ENCODE measurements at places on chromosomes 5 and 9.

- DNase-seq = peak; percentile 64
These were observed at the start of gene SVEP1 for GRCh38 chr9:110579034-110579861. SVEP1 (minus strand) TSS chr9:110579741; CDS start chr9:110579543, 198 bp downstream.

GRCh38 chr5:177601126-177601525, 1.2 kb downstream of the B4GALT7 start:
- no peak for DNase-seq

GRCh38 chr5:54845567-54845941, 139.8 kb downstream of the ESM1 start:
- DNase-seq = no peak

GRCh38 chr9:114233491-114234185, 78.3 kb downstream of the COL27A1 start:
- no peak for DNase-seq

DNA sequence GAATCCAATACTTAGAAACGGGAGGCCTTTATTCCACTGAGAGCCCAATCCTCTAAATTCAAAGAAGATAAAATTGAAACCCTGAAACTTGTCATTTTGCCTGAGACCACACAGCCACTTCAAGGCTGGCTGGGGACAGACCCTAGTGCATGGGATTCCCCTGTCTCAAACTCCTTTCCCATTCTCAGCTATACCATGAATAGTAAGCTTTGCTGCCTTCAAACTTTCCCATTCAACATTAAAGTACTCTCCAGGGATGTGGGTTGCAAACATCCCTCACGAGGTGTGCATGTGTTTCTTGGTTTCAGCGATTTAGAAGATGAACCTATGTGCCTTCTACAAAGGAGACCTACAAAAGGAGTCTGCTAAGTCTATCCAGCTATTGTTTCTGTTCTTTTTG, 64.6 kb downstream of the GABRB2 start:
- DNase-seq = no peak

DNA sequence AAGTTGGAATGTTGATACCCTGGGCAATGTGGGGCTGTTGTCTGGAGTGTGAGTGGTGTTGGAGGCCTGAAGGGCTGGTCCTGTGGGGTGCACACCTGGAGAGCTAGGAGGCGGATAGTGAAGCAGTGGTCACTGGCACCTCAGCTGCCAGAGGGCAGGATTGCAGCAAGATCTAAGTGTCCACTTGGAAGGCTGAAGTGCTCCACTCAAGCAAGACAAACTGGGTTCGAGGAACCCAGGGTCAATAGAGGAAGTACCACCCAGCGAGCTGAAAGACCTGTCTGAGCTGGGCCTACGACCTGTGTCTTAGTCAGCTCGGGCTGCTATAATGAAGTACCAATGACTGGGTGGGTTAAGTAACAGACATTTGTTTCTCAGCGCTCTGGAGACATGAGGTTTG, 39.7 kb upstream of the TJP2 start:
- no peak for DNase-seq

- no peak for DNase-seq
These were observed 38.4 kb downstream of the EBF1 start for GRCh38 chr5:159061179-159061796.

- no peak for DNase-seq
These were observed 123.2 kb upstream of the OTULINL start for GRCh38 chr5:14458414-14458813.

DNA sequence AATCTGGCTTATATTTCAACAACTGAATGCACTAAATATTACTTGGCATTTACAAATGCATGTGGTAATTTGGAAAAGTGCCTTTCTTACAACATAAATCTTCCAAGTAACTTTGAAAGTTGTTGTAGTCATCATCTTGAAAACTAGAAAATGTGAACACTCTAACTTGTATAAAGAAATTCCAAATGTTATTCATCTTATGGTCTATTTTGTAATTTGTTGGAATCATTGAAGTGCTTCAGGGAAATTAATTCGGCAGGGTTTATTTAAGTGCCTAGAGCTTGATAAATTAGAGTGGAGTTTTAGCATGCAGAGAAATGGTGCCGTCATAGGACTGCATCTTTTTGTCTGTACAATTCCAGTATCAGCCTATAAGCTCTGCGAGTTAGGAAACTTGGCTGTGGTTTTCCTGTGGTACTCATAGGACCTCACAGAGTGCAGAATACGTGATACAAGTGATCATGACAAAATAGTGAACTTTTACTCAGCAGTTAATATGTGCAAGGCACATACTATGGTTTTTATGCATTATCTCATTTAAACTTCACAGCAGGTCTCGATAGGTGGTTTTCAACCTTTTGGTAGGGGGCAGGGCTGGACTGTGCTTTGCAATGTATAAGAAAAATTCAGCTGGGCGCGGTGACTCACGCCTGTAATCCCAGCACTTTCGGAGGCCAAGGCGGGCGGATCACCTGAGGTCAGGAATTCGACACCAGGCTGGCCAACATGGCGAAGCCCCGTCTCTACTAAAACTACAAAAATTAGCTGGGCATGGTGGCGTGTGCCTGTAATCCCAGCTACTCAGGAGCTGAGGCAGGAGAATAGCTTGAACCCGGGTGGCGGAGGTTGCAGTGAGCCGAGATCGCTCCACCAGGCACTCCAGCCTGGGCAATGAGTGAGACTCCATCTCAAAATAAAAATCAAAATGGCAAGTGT, 79.6 kb downstream of the RAI14 start:
- no peak for DNase-seq

DNA sequence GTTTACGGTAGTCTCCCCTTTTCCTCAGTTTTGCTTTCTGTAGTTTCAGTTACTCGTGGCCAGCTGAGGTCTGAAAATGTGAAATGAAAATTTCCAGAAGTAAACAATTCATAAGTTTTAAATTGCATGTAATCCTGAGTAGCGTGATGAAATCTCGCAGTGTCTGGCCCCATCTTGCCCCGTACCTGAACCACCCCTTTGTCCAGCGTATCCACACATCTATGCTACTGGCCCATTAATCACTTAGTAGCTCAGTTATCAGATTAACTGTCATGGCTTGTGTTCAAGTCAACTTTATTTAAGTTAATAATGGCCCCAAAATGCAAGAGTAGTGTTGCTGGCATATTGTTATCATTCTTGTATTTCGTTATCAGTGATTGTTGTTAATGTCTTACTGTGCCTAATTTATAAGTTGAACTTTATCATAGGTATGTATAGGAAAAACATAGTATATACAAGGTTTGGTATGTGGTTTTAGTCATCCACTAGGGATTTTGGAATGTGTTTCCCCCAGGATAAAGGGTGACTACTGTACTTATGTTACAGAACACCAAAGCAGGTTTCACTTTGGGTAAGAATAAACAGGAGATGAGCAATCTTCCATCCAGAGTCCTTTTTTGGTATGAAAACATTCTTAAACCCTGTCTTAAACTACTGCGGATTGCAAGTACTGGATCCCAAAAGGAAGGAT, 118.4 kb upstream of the KCNN2 start:
- DNase-seq = no peak

DNA sequence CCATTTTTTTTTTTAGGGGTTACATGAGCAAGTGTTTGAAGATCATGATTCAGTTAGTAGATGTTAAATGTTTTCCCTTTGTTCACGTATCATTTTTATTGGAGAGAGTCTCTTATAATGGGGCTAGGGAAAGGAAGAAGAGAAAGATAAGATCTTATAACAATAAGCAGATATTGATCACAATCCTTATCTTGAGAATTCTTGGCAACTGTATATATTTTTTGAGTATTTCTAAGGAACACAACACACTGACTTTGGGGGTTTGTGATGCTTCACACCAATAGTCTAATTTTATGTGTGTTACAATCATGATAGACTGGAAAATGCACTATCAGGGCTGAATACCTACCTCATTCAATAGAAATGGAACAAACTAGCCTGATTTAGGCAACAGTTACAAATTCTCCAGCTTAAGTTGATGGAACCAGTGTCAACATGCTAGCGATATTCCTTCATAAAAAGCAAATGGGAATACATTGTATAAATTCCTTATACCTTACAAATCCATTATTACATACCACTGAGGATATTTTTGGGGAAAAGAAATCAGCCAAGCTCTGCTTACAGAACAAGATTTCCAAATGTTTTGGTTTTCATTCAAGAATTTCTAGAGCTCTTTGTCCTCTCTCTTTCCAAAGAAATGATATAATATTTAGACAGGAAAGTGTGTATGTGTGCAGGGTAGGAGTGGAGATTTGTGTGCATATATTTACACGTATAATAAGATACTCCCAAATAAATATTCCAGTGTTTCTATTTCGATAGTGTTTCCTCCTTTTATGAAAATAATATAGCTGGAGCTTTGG, 41.5 kb downstream of the SVEP1 start:
- no peak for DNase-seq

DNA sequence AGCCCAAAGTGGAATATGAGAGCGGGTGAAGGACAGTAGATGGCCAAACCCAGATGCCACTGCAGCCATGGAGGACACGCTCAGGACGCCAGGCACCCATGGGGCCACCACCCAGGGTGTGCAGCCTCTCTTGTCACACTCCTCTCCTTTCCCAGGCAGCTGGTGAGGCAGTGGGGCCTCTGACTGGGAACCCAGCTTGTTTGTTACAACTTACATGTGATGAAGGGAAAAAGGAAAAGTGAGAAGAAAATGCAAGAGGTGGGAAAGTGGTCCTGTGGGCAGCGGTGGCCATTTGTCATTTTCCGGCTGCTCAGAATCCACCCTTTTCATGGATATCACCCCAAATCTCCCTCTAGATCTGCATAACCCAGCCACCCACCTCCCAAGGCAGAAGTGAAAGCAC, 62.7 kb upstream of the UNC5A start:
- DNase-seq = no peak

DNA sequence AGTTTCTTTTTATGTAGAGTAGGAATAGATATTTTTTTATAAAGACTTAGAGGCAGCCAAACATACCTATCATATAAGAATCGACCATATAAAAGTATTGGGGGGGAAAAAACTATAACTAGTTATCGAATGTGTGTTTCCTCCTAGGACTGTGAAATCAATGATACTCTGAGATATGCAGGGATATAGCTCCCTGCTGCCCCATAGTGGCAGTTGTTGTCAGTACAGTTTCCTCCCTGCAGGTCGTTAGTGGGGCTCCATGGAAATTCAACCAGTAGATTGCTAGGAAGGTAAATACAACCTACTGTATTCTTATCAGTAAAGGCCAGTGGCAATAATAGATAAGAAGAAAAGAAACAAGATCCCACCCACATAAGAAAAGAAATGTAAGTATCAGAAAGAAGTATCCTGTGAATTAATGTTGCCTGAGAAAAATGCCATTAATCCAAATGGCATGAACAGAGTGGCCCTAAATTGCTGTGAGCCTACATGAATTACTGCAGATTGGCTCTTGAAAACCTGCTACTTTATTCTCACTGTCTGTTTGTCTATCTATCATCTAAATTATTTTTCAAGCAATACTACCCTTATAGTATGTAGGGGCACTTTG, 136.9 kb upstream of the FBN2 start:
- peak; percentile 49 for DNase-seq

DNA sequence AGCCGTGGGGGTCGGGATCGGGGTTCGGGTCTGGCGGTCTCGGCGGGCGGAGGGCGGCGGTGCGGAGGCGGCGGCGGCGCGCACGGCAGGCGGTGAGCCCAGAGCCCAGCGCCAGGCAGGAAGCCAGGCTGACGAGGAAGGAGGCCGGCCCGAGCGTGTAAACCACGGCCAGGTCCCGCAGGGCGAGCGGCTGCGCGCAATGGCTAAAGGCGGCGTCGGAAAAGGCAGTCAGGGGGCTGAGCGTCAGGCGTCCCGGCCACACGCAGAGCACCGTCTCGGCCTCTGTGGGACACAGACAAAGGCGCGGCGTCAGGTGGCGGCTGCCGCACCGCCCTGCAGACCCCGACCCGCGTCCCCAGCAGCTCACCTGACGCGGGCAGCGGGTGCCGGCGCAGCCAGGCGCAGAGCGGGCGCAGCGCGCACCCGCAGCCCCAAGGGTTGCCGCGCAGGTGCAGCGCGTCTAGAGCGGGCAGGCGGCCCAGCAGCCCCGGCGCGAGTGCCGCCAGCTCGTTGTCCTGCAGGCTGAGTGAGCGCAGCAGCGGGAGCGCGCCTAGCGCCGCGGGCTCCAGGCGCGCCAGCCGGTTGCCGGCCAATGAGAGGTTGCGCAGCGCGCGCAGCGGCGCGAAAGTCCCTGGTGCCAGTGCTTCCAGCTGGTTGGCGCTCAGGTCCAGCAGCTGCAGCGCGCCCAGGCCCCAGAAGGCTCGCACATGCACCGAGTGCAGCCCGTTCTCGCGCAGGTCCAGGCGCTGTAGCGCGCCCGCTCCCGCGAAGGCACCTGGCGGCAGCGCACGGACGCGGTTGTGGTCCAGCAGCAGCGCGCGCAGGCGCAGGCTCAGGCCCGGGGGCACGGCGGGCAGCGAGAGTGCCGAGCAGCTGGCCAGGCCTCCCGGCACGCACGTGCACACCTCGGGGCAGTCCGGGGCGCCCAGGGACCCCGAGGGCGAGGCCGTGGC, 671 bp downstream of the LRRC26 start:
- peak; percentile 93 for DNase-seq

DNA sequence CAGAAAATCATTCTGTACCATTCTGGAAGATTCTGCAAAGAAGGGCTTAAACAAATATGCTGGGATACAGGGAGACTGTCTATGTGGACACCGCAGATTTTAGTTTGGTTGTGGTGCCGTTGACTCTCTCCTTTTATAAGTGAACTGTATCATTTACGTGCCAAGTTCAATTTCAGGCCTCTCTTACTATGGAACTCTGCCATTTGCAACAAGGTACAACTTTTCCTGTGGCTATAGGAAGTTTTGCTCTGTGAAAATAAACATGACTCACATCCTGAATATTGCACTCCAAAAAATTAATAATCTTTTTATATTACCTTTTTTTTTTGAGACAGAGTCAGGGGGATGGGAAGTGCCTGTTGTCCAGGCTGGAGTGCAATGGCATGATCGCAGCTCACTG, 29.7 kb upstream of the CSNK1G3 start:
- no peak for DNase-seq

- no peak for DNase-seq
These were observed 51.5 kb downstream of the LRSAM1 start for GRCh38 chr9:127502706-127503378.

DNA sequence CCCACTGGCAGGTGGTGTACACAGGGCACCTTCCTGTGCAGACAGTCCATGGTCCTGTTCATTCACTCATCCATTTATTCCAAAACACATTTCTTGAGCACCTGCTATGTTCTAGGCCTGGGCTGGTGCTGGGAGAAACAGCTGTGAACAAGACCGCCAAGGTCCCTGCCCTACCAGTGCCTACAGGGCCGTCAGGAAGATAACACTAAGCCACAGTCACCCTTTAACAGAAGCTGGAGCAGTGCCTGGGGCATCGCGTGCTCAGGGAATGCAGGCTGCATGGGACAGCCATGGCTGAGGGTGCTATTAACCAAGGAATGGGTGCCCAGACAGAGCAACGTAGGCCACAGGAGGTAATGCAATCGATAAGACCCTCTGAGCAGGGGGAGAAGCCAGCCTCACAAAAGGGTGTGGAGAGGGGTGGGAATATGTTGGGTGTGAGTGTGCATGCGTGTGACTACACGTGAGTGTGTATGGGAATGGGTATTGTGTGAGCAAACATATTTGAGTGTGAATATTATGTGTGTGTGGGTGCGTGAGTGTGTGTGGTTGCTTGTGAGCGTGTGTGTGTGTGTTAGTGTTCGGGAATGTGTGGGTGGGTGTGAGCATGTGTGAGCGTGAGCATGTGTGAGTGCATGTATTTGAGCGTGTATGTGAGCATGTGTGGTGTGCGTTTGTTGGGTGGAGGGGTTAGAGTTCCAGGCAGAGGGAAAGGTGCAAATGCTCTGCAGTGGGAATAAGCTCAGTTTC, 19.1 kb downstream of the DUSP1 start:
- DNase-seq = no peak
